ENCODE measurements at places on chromosomes 16 and 17. TPM values are rescaled to one million over a fixed set of nuclear protein-coding genes. Genes with fewer than 3 reads are reported as not detected.

DNA sequence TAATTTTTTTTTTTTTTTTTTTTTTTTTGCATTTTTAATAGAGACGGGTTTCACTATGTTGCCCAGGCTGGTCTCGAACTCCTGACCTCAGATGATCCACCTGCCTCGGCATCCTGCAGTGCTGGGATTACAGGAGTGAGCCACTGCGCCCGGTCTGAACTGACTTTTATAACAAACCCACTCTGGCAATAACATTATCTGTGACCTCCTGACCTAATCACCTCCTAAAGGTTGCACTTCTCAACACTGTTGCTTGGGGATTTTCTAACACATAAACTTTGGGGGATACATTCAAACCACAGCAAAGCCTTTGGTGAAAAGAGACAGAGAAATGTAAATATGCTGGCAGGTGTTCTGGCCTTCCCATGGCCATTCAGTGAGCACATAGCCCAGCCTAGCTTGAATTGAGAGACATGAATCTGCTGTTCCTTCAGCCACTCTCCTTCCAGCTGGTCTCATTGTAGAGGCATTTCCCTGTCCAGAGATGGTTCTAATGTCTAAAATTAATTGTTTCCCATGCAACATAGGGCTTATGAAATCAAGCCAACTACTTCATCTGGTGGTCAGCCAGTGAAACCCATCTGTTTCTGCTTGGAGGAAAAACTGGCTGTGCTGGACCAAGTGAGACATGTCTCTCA lies 28.3 kb downstream of the LYRM1 start:
- no peak for DNase-seq

DNA sequence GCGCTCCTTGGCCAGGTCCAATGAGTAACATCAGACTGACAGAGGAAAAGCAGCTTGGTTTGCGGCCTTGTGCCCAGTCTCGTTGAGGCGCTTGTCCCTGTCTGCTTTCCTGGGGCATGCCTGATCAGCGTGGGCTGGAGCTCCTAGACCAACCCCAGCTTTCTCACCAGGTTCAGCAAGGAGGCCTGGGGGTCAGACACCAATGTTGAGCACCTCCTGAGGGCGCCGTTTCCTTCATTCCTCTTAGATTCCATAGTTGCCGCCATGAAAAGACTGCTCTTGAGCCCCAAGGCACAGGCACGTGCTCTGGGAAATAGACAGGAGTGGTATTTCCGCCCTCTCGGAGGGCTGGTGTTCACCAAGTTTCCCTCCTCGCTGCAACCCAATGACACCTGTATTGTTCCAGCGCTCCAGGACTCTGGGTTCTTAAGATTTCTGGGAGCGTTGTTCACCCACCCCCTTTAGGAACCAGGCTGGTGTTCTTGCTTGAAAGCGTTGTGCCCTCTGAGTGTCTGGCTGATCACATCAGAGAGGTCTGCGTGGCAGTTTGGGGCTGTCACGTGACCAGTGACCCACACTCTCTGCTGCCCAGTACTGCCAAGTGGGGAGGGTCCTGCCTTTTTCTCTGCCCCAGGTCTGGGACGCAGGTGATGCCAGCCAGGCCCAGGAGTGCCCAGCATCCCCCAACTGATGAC lies 18.0 kb downstream of the KCTD2 start:
- no peak for DNase-seq

GRCh38 chr16:10817963-10818941 lies at the start of gene TVP23A:
TVP23A (minus strand) TSS chr16:10818794; CDS start chr16:10818493, 301 bp downstream.
- DNase-seq = no peak

DNA sequence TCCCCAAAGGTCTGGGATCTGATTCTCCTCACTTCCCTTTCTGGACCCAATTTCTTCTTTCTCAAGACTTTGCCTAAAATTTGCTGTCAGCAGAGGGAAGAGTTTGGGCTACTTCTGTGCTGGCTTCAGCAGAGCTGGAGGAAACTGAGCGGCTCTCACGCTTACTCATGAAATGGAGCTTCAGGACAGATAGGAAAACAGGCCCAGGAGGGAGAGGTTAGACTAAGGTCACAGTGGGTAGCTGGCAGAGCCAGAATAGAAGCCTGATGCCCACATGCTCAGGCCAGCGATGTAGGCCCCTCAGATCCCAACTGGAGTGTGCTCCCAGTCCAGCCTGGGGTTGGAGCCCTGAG lies 593 bp downstream of the SLC38A7 start:
- peak; percentile 41 for DNase-seq

DNA sequence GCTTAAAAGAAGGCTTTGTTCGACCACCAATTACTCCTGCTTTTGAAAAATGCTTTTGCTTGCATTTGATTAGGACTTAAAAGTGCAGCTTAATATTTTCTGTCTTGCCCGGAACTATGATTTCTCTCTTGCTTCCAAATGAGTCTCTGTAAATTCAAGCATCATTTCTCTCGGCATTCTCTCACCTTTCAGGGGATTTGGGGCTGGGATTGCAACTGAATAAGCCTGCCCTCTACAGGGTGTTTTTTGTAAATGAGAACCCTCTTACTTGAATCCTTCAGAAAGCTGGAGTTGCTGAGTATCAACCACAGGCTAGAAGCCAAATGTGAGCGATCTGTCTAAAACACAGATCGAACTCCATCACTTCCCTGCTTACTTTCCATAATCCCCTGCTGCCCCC lies 234.6 kb downstream of the TMEM114 start:
- DNase-seq = no peak

DNA sequence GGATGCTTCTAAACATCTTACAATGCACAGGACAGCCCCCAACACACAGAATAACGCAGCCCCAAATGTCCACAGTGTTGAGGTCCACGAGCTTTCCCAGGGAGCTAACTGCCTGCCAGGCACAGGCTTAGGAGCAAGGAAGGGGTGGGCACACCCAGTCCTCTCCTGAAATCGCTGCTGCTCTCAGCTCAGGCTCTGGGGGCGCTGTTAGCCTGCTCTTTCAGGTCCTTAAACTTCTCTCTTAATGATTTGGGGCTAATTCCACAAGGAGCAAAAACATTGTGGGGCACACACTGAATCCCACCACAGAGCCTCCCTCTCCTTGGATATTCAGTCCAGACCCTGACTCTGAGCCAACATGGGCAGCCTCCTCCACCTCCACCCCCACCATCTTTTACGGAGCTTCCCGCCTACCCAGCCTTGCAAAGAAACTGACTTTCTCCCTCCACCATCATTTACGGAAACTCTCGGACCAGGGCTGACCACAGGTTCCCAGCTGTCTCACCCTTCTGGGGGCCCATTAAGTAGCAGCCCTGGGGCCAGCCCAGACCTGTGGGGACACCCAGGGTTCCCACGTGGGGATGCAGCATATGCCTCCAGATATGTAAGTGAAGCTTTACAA lies 1.1 kb downstream of the CD300H start:
- DNase-seq = peak; percentile 42

DNA sequence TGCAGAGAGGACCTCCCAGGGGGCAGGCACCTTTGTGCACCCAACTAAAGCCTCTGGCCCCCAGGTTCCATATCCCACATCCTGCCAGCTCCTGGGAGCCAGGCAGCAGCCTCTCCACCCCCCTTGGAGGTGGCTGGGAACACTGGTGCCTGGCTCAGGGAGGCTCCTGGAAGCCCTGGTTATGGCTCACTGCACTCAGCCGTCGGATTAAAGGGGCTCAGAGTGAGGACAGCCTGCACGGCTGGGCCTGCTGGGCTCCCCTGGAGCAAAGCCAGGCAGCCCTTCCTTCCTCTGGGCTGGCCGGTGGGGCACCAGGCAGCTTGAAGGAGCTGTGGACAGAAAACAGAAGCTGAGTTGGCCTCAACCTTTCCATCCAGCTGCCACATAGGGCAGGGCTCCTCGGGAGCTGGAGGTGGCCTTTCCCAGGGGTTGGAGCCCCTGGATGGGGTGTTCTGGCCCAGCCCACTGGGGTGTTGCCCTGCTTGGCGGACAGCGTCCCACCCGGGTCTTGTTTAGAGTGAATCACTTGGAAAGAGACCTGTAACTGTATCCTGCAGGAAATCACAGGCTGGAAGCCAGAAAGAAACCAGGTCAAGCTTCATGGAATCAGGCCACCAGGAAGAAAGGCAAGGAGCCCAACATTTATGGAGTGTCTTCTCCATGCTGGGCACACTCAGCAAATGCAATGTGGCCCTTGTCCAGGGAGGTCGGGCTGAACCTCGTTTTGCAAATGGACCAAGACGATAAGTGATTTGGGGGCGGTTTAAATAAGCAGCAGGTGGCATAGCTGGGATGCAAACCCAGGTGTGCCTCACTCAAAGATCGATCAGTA lies 253.3 kb downstream of the SOX9 start:
- DNase-seq = peak; percentile 40

DNA sequence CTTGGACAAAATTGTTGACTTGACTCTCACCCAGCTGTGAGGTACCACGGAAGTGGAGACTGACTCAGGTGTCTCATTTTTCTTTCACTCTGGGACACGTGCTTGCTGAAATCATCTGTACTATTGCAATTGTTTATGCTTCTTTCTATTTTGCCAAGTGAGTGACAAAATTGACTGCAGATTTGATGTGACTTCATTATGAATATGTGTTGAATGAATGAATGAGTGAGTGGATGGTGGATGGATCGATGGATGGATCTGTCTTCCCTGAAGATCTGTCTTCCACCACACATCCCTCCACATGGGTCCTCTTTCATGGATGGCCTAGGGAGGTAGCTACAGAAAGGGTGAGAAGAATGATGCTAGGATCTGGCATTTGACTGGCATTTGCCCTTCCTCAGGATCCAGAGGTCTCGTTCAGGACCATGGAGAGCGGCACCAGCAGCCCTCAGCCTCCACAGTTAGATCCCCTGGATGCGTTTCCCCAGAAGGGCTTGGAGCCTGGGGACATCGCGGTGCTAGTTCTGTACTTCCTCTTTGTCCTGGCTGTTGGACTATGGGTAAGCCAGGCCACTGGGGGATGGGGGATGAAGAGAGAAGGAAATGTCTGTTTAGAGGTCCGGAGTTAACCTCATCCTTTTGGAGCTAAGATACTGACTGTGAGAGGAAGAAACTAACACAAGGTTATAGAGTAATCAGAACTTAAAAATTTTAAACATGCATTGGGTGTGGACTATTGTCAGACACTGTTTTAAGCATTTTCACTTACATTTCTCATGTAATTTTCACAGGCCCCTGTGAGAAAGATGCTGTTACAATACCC lies 12.7 kb downstream of the SLC5A11 start:
- peak; percentile 78 for DNase-seq

GRCh38 chr17:75077072-75077495 lies 10.7 kb upstream of the SLC16A5 start:
- DNase-seq = no peak

- DNase-seq = no peak
These were observed 19.9 kb downstream of the NQO1 start for GRCh38 chr16:69706256-69706974.

The GAA gene
- total RNA-seq = 52.4 TPM

The KRT39 gene
- total RNA-seq = not detected

The MPRIP gene
- 175 TPM for total RNA-seq

The CD2BP2 gene
- total RNA-seq = 44.4 TPM

The ERN2 gene
- total RNA-seq = not detected

The CEP112 gene
- 14.8 TPM for total RNA-seq

Measured in dermis blood vessel endothelial cell (primary cell).